ENCODE measurements at places on chromosomes 2 and 18.

GRCh38 chr2:239595726-239596125, 194.9 kb upstream of the HDAC4 start:
- no peak for DNase-seq

DNA sequence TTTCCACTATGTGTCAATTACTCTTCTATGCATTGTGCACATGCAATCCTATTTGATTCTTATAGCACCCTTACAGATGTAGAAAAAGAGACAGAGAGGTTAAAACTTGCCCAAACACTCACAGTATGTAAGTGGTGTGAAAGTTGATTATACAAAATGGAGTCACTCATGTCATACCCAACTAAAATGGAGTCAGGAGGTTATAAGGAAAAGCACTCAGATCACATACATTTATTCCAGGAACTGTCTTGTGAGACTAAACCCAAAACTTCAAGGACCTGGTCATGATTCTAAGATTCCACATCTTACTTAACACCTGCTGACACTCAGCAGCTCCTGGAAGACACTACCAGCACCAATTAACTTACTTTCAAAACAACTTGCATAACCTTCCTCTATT, 802.6 kb downstream of the MBD2 start:
- no peak for DNase-seq

GRCh38 chr2:37387148-37387835, 42.9 kb downstream of the QPCT start:
- DNase-seq = no peak

DNA sequence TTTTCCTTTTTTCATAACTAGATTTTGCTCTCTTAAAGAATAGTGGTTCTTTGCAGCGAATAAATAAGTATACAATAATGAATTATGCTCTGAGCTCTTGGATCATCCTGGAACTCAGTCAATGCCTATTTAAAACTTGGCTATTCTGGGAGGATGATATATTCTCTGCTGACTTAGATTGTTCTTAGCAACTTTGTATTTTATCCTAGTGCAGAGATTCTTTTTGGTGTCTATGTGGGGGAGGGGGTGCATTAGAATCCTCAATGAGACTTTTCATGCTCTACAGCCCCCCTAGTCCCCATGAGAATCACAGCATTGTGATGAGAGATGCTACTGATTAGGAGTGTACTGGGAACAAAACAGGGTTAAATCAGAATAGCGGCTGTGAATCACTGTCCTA, 8.8 kb upstream of the FAM98A start:
- no peak for DNase-seq

DNA sequence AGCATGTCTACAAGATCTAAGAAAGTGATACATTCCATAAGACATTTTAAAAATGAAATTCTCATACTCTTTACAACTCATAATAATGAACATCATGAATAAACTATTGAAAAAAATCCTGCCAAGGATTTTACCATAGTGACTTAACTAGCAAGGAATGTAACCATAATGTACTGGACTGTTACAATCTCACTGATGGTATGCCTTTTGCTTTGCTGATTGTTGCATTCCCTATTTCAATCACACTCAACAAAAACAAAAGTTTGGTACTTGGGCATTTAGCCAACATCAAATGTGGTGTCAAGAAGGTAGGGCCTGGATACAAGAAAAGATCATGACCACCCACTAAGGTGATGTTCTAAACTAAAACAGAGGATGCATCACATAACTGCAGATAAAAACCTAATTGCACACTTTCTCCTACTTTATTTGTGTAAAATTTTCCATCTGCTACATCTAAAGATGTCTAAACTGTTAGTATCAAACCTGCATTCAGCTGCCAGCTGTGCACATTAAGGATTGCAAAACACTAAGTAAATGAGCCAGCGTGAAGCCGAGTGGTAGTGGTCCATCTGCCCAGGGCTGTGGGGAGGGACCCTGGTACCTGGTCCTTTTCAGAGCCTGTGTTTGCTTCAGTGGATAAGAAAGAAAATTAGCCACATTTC, 564.4 kb downstream of the ZEB2 start:
- no peak for DNase-seq

DNA sequence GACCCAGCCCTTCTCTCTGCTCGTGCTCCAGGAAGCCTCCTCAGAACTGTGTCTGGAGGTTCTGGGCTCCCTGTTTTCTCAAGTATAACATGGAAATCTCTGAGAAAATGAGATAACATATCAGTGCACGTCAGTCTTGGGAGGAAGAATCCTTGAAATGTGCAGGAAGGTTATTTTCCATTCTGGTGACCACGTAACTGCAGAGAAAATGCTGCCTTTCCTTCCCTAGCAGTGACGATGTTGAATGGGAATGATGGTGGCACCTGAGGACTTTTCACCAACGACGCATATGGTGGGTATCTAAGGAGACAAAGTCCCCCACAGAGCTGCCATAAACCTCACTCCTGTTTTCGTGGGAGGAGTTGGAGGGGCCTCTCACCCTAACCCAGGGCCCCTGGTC, 272.1 kb upstream of the SIX2 start:
- no peak for DNase-seq

DNA sequence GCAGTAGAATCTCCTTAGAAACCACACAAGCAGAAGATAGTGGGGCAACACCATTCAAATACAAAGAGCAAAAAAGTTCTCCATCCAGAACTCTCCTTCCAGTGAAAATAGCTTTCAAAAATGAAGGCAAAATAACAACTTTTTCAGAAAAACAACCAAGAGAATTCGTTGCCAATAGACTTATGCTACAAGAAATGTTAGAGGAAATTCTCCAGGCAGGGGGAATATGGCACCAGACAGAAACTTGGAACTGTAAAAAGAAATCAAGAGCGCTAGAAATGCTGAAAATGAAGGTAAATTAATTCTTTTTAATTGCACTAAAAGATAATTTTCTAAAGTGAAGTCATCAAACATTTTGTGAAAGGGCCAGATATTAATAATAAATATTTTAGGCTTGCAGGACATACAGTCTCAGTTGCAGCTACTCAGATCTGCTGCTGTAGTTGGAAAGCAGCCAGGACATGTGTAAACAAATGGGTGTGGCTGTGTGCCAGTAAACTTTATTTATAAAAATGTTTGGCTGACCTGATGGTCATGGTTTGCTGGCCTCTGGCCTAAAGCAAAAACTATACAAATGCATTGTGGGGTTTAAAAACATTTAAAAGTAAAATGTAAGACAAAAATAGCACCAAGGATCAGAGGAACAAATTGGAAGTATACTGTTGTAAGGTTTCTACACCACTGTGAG, 73.7 kb upstream of the TGFA start:
- no peak for DNase-seq

DNA sequence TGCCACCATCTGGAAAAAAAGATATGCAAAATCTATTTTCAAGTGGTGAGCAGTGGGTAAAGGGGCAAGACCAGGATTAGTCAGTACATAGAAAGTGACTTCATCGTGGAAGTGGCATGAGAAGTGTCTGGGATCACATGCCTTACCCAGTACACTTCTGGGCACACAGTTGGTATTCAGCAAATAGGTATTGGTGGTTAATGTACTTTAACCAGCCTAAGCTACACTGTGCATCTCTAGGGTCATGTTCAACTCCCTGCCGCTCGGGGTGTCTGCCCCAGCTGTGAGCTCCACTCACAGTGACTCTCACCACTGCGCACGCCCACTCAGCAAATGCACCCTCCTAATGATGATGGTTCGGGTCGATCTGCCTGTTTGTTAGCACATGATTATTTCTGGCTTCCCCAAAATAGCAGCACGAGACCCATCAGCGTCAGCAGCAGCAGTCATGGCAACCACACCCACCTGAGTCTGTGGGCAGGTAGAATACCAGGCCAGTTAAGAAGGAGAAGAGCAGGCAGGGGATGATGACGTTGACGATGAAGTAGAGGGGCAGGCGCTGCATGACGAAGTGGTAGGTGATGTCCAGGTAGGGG, 11.1 kb downstream of the CHRNA1 start:
- DNase-seq = no peak

GRCh38 chr2:241315879-241316631, at the start of gene SEPTIN2:
Gene SEPTIN2, plus strand, starts transcription at chr2:241315925. Its CDS starts 8,308 bp downstream, at chr2:241324233.
- DNase-seq = no peak

- no peak for DNase-seq
Measured at GRCh38 chr2:134985061-134985460, 62.2 kb downstream of the MAP3K19 start.

- no peak for DNase-seq
Measured at GRCh38 chr2:201450954-201451291, 335 bp downstream of the TRAK2 start.

DNA sequence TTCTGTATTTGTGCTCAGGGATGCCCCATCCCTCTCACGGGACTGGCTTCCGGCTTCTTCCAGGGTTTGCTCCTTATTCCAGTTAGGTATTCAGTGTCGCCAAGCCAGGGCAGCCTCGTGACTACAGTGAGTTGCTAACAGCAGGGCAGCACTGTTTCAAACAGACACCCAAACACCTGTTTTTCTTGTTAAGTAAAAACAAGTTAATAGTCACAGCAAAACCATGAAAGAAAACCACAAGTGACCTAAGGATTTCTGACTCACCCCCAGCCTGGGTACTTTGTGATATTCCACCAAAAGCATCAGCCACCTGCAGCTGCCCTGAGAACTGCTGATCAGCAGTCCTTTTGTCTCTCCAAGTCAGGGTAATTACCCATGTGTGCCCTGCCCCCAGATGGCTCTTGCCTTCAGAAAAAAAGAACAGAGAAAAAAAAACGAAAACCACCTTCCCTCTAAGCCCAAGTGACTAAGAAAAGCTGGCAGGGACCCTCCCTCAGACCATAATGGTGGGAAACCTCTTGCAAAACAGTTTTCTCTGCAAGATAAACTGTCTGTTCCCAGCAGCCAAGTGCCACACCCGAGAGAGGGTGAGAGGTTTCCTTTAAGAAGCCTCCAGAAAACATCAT, 178.2 kb downstream of the ANAPC1 start:
- DNase-seq = no peak

Measured in NCI-H187 (cell line).